ENCODE measurements at places on chromosomes 2 and 18.

- DNase-seq: no peak
Observed at GRCh38 chr2:237944302-237944701, 22.5 kb upstream of the UBE2F start.

DNA sequence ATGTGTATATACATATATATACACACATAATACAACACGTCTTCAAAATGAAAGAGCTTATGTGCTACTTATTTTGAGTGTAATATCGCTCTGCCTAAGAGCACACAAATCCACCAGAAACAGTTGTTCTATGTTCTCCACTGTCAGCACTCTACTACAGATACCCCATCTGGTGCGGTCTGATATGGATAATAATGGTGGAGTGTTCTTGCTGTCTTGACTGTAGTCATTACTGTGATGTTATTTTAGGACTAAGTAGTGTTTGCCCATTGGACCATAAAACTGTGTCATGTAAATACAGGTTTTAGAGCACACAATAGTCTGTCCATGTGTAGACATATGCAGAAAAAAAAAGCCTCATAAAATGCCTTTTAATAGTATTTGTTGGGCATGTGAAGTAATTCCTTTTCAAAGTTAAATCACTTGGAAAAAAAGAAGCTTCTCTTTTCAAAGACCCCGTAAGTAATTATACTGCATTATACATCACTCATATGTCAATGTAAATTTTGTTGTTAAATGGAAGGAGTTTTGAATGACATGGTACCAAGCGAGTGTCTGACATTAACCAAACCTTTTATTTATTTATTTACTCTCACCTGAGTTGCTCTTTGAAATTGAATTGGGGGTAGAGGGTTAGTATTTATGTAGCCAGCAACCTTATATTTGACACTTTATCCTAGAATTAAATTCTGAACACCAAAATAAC is 1249.2 kb upstream of the ZEB2 start:
- DNase-seq: no peak

DNA sequence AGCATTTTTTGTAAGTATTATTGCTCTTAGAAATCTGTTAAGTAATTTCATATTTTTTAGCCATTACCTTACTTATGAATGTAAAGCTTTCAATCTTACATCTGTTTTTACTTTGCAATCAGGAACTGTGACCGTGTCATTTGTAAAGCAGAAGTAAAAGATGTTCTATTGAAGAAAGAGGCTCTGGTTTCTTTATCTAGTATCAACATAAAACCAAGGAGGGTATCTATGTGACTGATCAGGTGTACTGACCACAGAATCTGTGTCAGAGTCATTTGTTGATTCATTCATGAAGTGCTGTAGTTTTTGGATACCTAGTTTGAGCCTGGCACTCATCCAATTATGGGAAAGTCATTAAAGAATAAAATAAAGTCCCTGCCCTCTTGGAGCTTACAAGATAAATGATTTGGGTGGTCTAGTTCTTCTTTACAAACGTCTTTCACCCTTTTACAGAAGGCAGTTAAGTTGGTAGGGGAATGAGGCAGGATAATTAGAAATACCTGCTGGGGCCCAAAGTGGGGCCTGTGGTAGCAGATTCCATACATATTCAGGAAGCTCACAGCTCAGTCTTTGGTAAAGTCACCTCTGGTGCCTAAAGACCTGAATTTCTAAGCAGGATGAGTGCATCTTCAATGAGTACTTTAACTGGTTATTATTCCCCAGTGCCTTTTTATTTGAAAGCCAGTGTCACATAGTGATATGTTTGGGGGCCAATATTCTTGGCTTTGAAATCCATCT is 260.6 kb upstream of the NT5C1B start:
- no peak for DNase-seq

GRCh38 chr2:29246383-29247300 is 131.4 kb downstream of the CLIP4 start:
- DNase-seq: no peak

DNA sequence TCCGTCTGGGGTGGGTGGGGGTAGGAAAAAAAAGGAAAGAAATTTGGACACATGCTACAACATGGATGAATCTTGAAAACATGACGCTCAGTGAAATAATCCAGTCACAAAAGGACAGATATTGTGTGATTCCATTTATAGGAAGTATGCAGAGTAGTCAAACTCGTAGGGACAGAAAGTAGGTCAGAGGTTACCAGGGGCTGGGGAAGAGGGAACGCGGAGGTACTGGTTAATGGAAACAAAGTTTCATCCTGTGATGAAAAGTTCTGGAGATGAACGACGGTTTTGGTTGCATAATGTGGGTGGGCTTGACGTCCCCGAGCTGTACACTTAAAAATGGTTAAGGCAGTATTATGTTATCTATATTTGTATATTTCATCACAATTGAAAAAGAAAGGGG is 4.5 kb upstream of the SFTPB start:
- no peak for DNase-seq

- DNase-seq: no peak
Observed at GRCh38 chr2:46276642-46277041, 20.6 kb upstream of the EPAS1 start.

GRCh38 chr2:236712961-236713673 is 143.5 kb downstream of the ACKR3 start:
- no peak for DNase-seq

- no peak for DNase-seq
Observed at GRCh38 chr18:61926532-61926931, 33.7 kb upstream of the RNF152 start.

DNA sequence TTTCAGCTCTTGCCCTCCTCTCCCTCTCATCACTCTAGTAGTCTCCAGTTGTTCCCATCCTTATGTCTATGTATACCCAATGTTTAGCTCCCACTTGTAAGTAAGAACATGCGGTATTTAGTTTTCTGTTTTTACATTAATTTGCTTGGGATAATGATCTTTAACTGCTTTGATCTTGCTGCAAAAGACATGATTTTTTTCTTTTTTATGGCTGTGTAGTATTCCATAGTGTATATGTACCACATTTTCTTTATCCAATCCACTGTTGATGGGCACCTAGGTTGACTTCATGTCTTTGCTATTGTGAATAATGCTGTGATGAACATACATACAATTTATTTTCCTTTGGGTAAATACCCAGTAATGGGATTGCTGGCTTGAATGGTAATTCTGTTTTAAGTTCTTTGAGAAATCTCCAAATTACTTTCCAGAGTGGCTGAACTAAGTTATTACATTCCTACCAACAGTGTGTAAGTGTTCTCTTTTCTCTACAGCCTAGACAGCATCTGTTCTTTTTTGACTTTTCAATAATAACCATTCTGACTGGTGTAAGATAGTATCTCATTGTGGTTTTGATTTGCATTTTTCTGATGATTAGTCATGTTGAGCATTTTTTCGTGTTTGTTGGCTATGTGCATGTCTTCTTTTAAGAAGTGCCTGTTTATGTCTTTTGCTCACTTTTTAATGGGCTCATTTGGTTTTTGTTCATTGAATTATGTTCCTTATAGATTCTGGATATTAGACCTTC is 179.6 kb upstream of the SLC39A10 start:
- DNase-seq: no peak

DNA sequence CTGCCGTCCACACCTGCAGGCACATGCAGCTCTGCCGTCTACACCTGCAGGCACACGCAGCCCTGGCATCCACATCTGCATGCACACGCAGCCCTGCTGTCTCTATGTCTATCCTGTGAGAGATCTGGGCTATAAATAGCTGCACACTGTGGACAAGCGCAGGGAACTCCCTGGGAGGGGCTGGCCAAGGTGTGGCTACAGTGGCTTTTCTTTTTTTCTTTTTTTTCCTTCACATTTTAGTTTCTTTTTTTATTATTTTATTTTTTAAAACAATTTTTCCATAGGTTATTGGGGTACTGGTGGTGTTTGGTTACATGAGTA is 42.0 kb downstream of the TMEM182 start:
- DNase-seq: no peak

DNA sequence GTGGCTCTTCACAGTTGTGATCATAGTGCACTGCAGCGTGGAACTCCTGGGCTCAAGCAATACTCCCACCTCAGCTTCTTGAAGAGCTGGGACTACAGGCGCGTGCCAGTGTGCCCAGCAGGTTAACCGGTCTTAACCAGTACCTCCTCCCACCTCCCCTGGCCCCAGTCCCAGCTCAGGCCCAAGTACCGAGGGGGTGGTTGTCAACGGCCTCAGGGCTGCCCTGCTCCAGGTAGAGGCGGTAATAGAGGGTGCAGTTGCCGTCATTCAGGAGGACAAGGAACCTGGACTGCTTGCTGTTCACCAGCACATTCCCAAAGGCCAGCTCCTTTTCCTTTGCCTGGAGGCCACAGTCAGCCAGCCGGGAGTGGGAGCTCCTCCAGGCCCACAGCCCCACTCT is 19.7 kb downstream of the CFAP65 start:
- no peak for DNase-seq

- DNase-seq: no peak
Observed at GRCh38 chr18:2851771-2852170, 5.0 kb downstream of the EMILIN2 start.

GRCh38 chr2:8539743-8540551 is 141.9 kb upstream of the ID2 start:
- DNase-seq: no peak

- DNase-seq: no peak
Observed at GRCh38 chr2:101430156-101430555, 42.9 kb upstream of the CREG2 start.

DNA sequence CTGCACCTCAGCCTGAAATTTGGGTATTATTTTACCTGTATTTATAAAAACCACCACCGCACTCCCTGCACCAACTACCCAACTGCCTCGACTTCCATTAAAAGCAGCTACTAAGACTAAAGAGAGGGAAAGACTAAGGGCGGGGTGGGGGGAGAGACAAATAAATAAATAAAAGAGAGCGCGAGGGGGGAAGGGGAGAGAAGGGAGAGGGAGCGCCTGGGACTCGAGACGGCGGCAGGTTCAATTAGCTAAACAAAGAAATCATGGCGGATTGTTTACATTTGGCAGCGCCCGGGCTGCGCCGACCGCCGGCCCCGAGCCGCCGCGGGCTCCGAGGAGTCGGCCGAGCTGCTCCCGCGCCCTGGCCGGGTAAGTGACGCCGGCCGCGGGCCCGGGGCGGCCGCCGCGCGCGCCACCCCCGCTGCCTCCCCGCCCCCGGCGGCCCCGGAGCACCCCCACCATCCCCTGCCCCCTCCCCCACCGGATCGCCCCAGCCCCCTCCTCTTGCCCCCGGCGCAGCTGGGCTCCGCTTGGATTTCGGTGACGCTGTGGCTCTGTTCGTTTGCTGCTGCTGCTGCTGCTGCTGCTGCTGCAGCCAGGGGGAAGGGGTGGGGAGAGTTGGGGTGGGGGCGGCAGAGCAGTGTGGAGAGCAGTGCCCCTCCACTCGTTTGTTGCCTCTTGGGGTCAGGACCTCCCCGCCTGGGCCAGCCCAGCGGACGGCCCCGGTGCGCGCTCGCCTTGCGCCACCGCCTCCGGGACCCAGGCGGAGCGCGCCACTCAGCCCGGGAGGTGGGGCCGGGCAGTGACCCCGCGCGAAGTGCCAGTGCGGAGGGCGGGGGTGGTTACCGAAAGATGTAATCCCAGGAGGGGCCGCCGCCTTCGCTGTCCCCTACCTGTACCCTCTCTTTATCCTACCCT is 187.2 kb upstream of the FANCL start:
- DNase-seq: no peak

DNA sequence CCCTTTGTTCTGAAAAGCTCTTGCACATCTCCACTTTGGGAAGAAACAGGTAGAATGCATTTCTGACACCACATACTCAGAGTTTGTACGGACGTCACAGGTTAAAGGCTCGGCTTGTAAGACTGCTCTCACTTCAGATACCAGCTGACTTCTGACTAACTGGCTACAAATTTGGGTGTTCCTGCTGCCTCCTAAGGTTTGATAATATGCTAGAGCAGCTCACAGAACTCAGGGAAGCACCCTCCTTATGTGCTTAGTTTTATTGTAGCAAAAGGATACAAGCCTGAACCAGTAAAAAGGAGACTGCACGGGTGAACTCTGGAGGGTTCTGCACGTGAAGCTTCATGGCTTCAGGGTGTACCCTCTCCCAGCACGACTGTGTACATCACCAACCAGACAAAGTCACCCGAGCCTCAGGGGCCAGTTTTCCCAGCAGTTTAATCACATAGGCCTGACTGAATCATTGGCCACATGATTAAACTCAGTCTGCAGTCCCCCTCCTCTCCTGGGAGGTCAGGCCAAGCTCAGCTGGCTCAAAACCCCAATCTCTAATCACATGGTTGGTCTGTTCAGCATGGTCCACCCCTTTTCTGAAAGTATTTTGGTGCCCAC is 749.5 kb upstream of the RAB6C start:
- no peak for DNase-seq

DNA sequence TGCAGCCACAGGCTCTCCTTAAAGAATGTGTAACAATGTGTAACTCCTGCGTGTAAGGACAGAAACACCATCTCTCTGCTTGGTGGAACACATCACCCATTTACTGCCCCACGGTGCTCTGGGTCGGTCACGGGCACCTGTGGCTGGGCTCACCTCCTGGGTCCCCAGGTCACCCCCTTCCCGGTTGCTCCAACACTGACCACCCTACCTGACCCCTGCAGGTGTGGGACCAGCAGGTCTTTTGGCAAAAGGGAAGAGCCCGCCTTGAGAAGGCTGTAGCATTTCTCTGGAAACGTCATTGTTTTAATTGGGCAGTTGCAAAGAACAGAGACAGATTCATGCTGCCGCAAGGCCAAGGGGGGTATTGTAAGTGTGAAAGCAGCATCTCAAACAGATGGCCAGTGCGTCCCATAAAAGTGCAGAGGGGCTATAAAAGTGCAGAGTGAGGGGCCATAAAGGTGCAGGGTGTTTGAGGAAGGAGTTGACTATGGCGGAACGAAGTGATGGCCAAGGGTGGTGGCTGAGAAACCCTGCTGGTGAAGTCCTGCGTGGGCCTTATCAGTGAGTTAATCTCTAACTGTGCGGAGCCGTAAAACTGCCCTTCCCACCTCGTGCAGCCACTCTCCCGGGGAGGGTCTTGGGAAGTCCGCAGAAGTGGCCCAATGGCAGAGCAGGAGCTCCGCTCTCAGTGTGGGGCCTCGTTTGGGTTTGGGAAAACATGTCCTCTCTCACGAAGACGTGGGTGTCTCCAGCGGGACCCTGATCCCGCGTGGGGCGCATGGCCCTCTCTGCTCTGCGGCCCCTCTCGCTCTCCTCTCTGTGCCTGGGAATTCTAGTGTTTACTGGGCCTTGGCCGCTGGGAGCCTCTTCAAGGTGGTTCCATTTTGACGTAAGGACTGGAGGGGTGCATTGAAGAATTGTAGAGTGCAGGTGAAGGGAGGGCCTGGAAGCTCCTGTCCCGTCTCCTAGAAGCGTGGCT is 13.7 kb upstream of the NEU4 start:
- no peak for DNase-seq

GRCh38 chr2:85583667-85584353 is 421 bp upstream of the VAMP5 start:
- DNase-seq: no peak

DNA sequence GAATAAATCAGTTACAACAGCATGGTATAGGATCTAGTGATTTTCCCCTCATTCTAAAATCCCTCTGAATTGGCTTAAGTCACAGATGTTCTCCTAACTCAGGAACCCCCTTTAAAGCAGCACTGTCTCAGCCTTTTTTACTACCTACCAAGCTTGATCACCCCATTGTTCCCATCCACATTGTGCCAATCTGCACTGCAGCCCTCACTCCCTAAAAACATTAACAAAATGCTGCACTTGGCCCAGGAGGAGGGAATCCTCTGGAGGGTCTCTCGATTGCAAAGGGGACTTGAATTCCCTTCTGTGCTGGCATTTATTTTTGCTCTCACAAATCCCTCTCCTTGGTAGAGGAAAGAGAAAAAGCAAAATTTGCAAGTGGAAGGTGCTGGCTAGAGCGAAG is 223.0 kb downstream of the PID1 start:
- DNase-seq: no peak

- no peak for DNase-seq
Observed at GRCh38 chr2:105631011-105631410, 113.7 kb upstream of the NCK2 start.

Measured in activated naive CD8-positive, alpha-beta T cell treated with anti-CD3 and anti-CD28 coated beads, Interleukin-2, amount 50 U/mL, for 16 hours (primary cell).